ENCODE measurements at places on chromosomes 3 and 15.

DNA sequence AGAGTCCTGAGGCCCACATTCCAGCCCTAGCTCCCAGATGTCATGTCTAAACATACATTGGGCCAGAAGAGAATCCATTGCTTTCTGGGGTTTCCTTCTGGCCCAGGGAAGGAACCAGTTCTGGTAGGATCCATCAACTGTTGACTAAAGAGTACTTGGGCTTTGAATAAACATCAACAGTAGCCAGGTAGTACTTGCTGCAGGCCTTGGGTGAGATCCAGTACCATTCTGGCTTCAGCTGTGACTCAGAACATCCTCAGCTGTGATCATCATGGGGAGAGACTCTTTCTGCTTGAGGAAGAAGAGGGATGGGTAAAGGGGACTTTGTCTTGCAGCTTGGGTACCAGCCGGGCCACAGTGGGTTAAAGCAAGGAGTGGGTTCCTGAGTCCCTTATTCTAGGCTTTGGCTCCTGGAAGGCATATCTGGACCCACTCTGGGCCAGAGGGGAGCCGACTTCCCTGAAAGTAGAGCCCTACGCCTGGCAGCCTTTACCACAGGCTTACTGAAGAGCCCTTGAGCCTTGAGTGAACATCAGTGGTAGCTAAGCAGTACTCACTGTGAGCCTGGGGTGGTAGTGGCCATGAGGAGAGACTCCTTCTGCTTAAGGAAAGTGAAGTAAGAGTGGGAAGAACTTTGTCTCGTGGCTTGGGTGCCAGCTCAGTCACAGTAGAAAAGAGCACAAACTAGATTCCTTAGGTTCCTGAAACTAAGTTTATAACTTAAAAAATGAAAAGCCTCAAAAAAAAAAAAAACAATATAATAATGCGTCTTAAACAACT, 128.3 kb downstream of the GOLIM4 start:
- no peak for DNase-seq

- DNase-seq, result no peak
These were observed 11.0 kb downstream of the TRPM7 start for GRCh38 chr15:50675535-50676144.

DNA sequence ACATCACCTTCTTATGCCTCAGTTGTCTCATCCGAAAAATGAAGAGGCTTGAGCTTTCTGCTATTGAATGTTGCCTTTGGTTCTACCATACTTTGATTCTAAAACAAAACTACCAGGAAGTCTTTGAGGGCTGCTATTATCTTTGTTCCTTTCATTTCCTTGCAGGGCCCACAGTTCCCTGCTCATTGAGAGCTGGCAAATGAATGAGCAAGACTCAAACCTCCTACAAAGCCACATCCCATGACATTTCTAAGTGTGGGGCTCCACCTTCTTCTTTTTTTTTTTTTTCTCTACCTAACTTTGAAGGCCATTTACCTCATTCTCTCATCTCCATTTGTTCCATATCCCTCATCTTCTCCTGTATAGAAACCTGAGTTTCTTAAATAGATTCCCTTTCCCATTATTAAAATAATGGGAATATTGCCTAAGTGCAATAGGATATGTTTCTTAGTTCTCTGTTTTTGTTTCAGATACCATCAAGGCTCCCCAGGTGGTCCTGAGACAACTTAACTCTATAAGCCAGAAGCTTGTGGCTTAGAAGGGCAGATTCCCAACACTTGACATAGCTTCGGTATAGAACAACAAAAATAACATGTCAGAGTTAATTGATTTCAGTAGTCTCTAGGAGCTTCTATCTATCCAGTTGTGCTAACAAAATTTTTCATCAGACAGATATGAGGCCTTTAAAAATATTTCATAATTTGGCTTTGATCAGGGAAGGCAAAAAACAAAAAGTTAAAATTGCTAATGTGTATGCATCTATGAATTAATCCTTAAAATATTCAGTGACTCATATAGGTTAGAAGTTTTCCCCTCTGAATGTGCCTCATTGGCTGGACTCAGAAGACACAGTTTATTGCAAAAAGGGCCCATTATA, 951.6 kb downstream of the TUSC7 start:
- DNase-seq, result no peak

DNA sequence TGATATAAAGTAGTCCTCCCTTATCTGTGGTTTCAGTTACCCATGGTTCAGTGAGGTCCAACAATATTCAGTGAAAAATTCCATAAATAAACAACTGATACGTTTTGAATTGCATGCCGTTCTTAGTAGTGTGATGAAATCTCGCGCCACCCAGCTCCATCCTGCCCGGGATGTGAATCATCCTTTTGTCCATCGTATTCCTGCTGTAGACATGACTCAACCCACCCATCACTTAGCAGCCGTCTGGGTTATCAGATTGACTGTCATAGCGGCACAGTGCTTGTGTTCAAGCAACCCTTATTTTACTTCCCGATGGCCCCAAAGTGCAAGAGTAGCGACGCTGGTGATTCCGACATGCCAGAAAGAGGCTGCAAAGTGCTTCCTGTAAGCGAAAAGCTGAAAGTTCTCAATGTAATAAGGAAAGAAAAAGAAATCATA, 48.0 kb upstream of the MEX3B start:
- no peak for DNase-seq

GRCh38 chr3:50673931-50674330, 796 bp upstream of the DOCK3 start:
- DNase-seq, result no peak

- no peak for DNase-seq
These were observed 60.2 kb downstream of the GRM7 start for GRCh38 chr3:6921066-6921465.

DNA sequence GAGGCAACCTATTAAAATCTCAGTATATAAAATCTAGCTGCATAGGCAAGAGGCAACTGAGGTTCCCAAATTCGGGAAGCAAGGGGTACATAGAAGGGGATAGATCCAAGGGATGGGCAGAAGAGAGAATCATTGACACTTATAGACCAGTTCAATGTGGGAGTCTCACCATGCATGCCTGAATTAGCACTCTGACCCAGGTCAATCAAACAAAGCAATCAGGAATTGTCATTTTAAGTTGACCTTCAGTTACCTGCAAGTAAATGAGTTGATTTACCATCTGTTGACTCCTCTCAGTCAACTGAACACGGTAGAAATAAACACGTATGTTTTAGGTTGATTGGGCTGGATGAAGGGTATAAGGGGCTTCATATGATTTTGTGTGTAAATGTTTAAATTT, 33.4 kb upstream of the PIAS1 start:
- no peak for DNase-seq

- DNase-seq, result no peak
These were observed 28.0 kb upstream of the SLCO2A1 start for GRCh38 chr3:134057654-134058110.

- DNase-seq, result no peak
These were observed 105.9 kb upstream of the HERC1 start for GRCh38 chr15:63939531-63940130.

DNA sequence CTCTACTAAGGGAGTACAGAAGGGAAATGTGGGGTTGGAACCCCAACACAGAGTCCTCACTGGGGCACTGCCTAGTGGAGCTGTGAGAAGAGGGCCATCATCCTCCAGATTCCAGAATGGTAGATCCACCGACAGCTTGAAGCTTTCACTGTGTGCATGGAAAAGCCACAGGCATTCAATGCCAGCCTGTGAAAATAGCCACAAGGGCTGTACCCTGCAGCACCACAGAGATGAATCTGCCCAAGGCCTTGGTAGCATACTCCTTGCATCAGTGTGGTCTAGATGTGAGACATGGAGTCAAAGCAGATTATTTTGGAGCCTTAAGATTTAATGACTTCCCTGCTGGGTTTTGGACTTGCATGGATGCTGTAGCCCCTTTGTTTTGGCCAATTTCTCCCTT, 39.3 kb upstream of the KCNMB2 start:
- DNase-seq, result no peak

- no peak for DNase-seq
These were observed 735.0 kb downstream of the ROBO1 start for GRCh38 chr3:79032686-79033318.

DNA sequence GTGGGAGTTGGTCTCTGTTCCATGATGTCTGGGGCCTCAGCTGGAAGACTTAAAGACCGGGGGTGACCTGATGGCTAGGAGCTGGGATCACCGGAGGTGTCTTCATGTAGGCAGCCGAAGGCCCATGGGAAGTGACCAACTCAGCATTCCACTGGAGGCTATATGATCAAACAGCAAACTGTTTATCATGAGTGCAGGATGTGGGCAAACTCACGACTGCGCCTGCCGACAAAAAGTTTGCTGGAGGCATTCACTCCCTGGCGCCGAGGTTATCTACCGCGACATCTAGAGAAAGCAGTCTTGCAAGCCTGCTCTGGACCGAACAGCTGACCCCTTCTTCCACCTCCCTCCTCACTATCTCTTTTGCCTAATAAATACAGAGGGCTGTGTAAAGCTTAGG, 62.7 kb upstream of the NR2C2 start:
- no peak for DNase-seq

DNA sequence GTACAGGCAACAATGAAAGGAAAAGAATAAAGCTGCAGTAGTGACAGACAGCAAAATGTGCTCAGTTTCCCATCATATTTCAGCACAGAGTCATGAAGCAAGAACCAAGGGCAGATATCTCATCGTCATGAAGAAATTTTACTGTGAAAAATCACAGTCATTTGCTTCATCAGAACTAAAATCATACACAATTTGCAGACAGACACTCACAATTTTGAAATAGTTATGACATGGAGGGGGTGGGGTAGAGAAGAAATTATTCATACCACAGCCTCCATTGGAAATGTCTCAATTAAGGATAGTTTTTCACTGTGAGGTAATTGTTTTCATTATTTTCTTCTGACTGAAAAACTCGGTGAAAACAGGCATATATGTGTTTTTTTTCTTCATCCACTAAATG, 78.8 kb upstream of the CNTN3 start:
- DNase-seq, result no peak

DNA sequence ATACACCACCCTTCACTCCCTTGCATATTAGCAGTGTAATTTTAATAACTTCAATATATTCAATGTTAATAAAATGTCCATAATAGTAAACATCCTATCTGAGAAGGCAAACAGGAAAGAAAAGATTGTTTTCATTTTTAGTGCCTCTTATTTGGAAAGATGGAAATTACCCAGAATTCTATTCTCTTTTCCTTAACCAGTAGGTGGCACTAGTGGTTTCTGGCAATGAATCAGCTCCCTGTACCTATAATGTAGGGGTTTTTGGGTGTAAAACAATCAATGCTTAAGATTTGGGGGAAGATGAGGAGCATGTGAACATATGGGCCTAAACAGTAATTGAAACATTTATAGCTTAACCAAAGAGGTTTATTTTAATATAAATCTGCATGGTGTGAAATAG, 5.7 kb upstream of the SEMA6D start:
- no peak for DNase-seq

Measured in stimulated activated CD8-positive, alpha-beta memory T cell treated with anti-CD3 and anti-CD28 coated beads, Interleukin-4, amount 100 ng/mL, for 4 hours (primary cell).